Hepatocyte (in vitro differentiated cells): ENCODE measurements at places on chromosomes 7 and 10. TPM values are rescaled to one million over a fixed set of nuclear protein-coding genes. Genes with fewer than 3 reads are reported as not detected.

- H3K4me3 ChIP-seq = no peak overlapping the region
- H3K4me1 ChIP-seq = no peaks in the 10 kb centered on the region
- no peaks in the 10 kb centered on the region for H3K36me3 ChIP-seq
- DNase-seq = no peak
- H3K27me3 ChIP-seq = no peaks in the 10 kb centered on the region
These were observed 513.0 kb upstream of the ANKRD30A start for GRCh38 chr10:36612436-36612835.

DNA sequence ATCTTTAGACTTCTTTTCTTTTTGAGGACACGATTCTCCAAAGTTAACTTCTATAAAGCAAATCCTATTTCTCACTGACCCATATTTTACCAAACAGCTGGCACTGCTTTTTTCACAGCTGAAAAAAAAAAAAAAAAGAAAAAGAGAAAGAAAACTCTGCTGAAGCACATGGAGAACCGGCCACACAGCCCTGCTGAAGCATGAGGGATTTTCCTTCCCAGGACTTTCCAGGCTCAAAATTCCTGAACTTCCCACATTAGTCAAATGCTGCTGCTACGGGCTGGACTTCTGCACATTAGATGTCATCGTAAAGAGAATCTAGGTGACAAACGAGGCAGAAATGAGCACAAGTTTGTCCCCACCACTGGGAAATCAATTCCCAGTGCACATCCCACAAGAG is 25.2 kb downstream of the HIPK2 start:
- H3K4me3 ChIP-seq = no peak overlapping the region
- H3K27ac ChIP-seq = no peak overlapping the region
- H3K4me1 ChIP-seq = peaks cover 12% of the 10 kb centered on the region
- no peak for DNase-seq

- no peak overlapping the region for H3K4me3 ChIP-seq
- no peak for DNase-seq
- H3K4me1 ChIP-seq = no peaks in the 10 kb centered on the region
- no peaks in the 10 kb centered on the region for H3K27me3 ChIP-seq
- no peak overlapping the region for H3K27ac ChIP-seq
These were observed 3.6 kb downstream of the BLOC1S2 start for GRCh38 chr10:100282907-100283306.

Gene TMEM60
- 19.7 and 24.2 TPM in 2 replicates for total RNA-seq
